ENCODE measurements at places on chromosomes 6 and 20.
A peak's percentile ranks its signal among the peaks of the same experiment; 100 is the strongest.

- DNase-seq, result no peak
These were observed 584 bp downstream of the KIF13A start for GRCh38 chr6:17986656-17987446.

DNA sequence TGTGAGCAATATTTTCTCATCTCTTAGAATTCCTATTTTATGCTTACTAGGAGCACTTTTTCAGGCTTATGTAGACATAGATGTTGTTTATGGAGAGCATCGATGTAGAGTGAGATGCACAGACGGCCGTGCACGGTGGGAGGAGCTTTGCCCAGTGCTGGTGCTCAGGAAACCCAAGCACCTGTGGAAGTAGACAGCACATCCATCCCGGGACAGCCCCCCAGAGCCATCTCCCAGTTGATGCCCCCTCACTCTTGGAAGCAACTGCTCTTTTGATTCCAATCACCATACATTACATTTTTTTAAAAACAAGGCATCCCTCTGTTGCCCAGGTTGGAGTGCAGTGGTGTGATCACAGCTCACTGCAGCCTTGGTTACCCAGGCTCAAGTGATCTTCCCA is 143.7 kb downstream of the SMOC2 start:
- no peak for DNase-seq

DNA sequence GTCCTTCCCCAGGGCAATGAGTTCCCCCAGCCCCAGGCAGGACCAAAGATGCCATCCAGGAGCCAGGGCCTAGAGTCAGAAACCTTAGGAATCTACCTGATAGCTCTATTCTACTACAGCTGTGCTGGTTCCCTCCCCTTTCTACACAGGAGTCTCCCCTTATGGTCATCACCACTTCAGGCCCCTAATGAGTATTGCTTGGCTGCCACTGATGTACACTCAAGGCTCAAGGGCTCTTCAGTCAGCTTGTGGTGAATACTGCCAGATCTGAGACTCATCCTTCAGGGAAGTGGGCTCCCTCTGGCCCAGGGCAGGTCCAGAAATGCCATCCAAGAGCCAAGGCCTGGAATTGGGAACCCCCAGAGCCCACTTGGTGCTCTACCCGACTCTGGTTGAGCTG is 248.6 kb downstream of the ALDH8A1 start:
- DNase-seq, result no peak

GRCh38 chr6:45648262-45648620 is 270.5 kb upstream of the SUPT3H start:
- DNase-seq, result no peak

- no peak for DNase-seq
These were observed 414.7 kb downstream of the PTPRT start for GRCh38 chr20:42775037-42775436.

- no peak for DNase-seq
These were observed 56.7 kb downstream of the VEGFA start for GRCh38 chr6:43826730-43827129.

GRCh38 chr6:89067796-89068195 is 12.8 kb upstream of the PNRC1 start:
- no peak for DNase-seq

- no peak for DNase-seq
These were observed 83.1 kb upstream of the SLC24A3 start for GRCh38 chr20:19129306-19129705.

GRCh38 chr20:24497851-24498250 is 28.4 kb downstream of the SYNDIG1 start:
- DNase-seq, result no peak

DNA sequence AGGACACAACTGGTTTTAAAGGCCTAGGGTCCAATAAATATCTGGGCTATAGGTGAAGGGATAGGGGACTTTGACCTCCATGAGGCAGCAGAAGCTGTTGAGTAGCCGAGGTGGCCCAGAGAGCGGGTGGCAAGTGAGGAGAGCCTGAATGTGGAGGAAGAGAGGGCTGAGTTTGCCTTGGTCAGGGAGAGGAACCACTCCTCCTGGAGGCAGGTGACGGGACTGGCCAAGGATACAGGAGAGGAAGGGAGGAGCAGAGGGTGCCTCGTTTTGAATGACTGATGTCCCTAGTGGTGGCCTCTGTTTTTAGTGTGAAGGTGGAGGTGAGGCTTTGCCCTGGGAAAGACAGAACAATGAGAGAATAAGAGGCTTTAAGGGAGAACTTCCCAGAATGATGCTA is 19.1 kb upstream of the AAR2 start:
- DNase-seq, result no peak

DNA sequence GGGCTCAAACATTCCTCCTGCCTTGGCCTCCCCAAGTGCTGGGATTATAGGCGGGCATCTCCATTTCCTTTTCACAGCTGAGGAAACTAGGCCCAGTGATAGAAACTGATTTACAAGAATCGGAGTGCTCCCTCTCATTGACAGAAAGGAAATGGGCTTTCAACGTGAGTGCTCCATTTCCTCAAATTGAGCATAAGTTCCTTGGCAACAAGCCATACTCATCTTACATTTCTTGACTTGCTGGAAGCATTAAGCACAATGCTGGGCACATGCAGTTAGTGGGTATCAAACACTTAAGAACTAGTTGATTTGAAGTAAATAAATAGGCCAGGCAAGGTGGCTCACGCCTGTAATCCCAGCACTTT is 54.7 kb downstream of the FGD2 start:
- DNase-seq, result no peak

DNA sequence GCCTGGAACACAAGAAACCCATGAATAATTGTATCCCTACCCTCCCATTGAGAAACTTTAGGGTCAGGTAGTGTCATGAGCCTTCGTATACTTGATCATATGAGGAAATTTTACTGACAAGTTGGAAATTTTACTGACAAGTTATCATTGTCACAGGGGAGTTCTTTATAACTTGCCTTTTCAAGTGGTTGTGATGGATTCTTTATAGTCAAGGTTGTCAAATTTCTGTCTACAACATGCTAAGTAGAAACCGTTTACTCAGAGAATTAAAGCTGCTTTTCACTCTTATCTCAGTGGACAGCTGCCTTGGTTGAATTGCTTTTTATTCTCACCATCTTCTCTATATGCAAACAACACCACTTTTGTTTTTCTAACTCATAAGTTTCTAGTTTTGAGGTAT is 1286.4 kb downstream of the EPHA7 start:
- DNase-seq, result no peak

DNA sequence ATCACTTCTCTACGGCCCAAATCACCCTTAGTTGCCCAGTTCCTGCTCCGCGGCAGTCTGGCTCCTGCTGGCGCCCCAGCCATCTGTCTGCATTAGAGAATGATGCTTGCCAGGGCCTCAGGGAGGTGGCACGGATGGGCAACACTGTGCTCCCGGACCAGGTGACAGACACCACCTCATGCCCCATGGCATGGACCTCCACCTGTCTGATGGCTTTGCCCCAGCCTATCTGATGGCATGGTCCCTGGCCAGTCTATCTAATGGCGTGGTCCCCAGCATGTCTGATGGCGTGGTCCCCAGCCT is 18.8 kb upstream of the MRGBP start:
- DNase-seq, result peak; percentile 22
